IMR-90 (cell line): ENCODE measurements at places on chromosomes 2 and 18.

DNA sequence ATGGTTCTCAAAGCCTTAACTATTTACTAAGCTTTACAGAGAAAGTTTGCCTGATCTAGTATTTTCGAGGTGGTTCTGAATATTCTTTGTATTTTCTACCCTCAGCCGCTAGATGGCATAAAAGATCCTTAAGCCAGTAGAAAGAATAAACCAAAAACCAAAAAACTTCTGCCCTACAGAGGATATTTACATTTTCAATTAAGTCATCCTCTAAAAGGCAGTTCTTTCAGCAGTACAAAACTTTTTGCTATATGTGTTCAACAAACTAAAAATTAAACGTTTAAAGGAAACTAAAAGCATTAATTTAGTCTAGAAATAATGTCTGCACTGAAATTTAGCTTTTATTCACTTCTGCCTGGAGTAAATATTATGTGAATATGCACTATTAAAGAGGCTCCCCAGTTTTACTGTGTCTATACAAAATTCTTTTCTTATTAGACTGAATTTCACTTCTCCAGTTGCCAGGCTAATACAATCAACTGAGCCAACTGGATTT, 297.5 kb downstream of the PIEZO2 start:
- DNase-seq = peak; percentile 81

DNA sequence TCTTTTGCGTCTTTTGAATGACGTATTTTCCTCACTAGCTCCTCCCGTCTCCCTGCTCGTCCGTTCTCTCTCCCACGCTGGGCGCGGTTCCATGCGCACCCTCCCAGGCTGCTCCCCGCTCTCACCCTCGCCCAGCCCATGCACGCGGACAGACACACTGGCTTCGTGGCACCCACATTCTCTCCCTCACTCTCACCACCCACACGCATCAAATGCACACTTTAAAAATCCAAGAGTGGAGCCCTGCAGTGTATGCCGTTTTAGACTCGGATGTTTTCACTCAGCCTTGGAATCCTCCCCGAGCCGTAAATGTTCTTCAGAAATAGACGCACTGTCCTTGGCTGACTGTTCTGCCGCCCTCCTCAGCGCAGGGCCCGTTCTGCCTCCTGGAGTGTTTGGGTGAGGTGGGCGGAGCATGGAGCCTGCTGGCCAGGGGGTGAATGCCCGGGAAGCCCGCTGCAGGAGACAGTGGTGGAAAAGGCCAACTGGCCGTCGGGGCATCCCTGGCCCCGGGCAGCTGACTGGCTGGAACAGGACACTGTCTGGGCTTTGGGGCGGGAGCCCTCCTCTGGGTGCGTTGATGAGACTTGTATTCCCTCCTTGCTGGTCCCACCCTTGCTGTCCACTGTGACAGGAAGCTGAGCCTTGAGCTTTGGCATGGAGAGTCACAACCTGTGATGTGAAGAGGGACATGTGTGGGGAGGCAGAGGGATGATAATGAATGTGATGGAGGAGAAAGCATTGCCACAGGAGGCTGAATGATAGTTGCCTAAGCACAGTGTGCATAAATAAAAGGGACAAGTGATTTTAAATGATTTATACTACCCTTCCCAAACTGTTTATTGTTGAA, 35.4 kb upstream of the LYPD6B start:
- no peak for DNase-seq

DNA sequence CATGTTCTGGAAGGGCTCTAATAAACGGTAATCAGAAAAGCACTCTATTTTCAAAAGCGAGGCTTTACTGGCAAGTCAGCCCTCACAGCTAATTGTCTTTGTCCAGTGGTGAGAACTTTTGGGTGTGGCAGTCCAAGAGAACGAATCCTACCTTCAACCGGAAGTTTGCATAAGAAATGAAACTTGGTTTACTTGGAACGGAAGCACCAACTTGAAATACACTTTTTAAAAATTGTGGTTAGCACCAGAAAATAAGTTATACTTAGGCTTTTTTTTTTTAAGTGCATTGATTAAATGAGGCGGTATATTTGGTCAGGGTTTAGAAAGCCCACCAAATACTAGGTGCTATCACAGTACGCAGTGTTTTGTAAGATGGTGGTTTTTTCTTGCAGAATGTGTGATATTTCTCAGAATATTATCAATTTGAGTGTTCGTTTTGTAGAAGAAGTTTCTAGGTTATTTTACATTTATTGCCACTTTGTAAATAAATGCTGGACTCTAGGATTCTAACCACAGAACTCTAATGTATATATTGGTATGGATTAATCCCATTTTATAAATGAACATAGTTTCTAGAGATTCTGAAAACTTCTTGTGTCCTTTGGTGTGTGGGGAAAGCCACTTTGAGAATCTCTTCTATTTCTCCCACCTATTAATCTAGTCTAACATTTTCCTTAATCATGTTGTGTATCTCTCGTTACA, 1.2 kb downstream of the MYL12A start:
- peak; percentile 57 for DNase-seq

DNA sequence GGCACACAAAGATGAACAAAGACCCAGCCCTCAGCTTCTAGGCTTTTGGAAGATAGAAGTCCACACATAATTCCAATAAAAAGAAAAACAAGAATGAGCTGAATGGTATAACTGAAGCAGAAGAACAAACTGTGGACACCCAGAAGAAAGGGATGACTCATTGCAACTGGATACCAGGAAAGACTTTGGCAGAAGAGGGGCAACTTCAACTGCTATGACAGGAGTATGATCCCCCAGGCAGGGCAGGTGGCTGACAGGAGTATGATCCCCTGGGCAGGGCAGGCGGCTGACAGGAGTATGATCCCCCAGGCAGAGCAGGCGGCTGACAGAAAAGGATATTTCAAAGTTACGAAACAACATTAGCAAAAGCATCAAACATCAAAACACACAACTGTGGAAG, 21.6 kb downstream of the PID1 start:
- no peak for DNase-seq

DNA sequence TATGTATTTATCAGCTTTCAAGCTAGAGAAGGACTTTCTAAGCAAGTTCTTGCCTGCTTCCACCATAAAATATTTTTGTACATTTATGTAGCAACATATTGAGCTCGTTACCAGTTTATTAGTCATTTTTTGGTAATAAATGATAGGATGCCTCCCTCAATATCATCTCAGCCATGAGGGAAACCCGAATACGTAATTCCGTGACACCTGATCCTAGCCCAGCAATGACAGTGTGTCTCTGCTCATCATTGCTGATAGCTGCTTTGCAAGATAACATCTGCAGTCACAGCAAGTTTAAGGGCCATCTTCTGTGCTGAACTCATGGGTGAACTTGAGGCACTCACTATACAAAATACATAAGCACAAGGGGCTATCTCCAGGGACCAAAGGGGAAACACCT, 62.2 kb downstream of the COL6A3 start:
- no peak for DNase-seq

GRCh38 chr2:171402906-171403580, 30.7 kb downstream of the METTL8 start:
- DNase-seq = peak; percentile 49

DNA sequence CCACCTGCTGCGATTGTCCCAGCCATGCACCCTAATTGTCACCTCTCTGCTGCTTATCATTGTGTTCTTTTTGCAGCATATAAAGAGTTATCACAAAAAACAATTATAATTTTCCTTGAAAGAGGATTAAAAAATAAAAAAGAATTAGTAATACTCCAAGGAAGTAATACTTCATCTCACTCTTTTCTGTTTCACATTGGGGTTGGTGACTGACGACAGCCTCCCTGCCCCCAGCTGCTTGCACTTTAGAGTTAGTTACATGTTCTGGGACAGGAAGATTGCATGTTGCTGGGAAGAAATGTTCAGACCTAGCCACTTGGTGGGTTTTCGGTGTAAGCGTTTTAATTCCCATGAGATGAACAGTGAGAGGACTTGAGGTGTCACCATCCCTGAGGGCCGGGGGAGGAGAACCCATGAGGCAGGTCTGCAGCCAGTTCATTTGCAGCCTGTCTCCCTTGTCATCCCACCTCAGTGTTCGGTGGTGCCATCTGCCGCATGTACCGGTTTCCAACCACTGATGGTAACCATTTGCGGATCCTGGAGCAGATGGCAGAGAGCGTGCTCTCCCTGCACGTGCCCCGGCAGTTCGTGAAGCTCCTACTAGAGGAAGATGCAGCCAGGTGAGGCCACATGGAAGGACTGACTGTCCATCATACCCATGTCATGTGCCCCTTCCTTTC, 69.1 kb downstream of the COA5 start:
- no peak for DNase-seq

DNA sequence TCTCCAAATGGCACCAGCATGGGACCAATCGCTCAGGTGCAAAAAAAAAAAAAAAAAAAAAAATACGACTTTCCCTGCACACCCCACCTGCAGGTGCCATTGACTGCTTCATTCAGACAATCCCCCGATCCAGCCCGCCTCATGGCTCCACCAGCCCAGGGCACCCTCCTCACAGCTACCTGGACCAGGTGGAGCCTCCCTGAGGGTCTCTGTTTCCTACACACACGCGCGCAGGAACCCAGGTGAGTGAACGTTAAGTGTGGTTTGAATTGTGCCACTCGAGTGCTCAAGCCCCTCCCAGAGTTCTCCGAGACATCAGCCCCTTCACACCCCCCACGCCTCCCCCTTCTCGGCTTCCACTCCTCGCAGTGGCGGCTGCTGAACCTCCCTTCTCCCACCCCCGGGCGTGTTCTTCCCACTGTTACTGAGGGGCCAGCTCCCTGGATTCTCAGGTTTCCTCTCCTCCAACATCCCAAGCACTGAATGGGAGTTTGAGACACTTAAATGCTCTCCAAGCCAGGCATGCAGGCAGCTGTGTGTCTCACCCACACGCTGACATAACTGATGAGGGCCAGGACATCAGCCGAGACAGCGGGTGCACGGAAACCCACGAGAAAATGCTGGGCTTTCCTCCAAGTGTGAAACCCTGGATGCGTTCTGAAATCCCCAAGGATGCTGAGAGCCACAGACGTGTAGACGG, 88.8 kb upstream of the SNTG2 start:
- DNase-seq = no peak

DNA sequence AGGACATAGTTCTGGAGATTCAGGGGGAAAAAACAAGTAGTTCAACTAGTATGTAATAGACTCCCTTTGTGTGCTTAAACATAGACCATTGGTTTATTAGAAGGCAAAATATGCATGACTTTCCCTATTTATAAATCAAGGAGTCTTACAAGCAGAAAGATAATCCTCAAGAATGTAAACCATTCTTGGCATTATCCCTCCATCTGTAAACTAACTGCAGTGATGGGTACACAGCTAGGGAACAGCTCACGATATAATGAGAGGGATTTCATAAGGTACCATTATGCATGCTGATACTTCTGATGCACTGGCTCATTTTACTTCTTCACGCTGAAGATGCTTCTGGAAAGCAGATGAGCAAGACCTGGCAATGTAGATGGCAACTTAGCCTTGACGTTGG, 878 bp downstream of the FBXO15 start:
- DNase-seq = peak; percentile 92

- DNase-seq = peak; percentile 87
Measured at GRCh38 chr2:205407984-205408383, 274.3 kb upstream of the NRP2 start.

- peak; percentile 57 for DNase-seq
Measured at GRCh38 chr18:10320791-10321190, 133.6 kb upstream of the APCDD1 start.

DNA sequence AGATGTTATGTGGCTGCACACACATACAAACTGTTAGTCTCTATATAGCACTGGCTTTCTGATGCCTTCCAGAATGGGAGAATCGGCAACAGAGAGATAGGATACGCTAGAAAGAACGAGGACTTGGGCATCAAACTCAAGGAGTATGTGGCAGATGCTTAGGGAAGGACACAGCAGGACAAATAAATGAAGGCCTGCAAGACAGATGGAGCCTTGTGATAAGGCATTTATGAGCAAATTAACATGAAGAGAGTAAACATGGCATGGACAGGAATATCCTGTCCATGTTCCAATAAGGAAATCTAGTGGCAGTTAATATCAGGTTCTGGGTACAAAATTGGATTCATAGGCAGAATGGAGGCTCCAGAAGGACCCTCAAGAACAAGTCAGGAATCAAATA, 136.9 kb downstream of the SLC4A10 start:
- DNase-seq = no peak

GRCh38 chr2:83584672-83585071, 874.4 kb downstream of the SUCLG1 start:
- DNase-seq = no peak

DNA sequence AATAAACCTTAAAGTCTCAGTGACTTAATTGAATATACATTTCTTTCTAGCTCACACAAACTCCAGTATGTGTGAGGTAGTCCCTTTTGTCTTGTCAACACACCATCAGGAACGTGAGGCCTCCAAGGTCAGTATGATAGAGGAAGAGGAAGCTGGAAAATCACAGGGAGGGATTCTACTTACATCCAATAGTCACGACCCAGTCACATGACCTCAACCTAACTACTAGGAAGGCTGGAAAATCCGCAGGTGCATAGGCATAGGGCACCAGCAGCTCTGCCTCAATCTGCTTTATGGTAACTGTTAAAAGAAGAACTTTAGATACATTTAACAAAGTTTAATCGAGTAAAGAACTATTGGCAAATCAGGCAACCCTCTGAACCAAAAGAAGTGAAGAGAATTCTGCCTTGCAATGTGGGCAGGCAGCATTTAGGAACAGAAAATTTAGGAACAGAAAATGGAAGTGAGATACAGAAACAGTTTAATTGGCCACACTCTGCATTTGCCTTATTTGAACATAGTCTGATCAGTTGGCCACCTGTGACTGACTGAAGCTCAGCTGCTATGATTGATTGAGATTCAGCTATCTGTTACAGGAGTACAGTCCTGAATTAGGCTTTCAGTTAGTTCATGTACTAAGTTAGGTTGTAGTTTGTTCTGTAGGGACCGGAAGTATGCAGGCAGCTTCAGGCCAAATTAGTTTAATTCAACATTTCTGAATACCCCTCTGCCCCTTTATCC, 165.0 kb upstream of the PARD3B start:
- no peak for DNase-seq

GRCh38 chr2:229416116-229416694, 145.1 kb upstream of the PID1 start:
- peak; percentile 47 for DNase-seq

GRCh38 chr2:235868224-235868623, 300.0 kb downstream of the GBX2 start:
- peak; percentile 13 for DNase-seq

DNA sequence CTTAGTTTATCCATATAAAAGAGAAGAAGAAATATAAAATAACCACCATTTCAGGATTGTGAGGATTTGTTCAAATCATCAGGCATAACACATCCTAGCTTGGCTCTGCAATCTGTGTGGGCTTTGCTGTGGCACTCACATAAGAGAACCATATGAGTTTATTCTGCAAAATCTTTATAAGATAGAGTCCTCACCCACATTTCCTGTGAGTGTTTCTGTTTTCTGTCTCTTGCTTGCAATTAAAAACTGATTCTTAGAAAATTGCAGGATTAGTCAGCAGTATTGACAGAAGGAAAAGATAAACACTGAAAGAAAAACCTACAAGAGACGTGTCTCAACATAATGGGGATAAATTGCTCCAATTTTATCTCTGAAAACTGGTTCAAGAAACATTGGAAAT, 258.5 kb downstream of the RND3 start:
- no peak for DNase-seq

GRCh38 chr2:11655495-11655894, 14.5 kb downstream of the NTSR2 start:
- no peak for DNase-seq

- DNase-seq = no peak
Measured at GRCh38 chr2:114714313-114714712, 271.9 kb downstream of the DPP10 start.
